ENCODE measurements at places on chromosomes 11 and 22. TPM values are rescaled to one million over a fixed set of nuclear protein-coding genes. Genes with fewer than 3 reads are reported as not detected.

GRCh38 chr22:35839841-35840301, 122.2 kb downstream of the APOL5 start:
- H3K36me3 ChIP-seq, result no peaks in the 10 kb centered on the region
- no peaks in the 10 kb centered on the region for H3K4me1 ChIP-seq
- H3K27ac ChIP-seq, result no peak overlapping the region
- peak; percentile 20 for DNase-seq
- no peak overlapping the region for H3K4me3 ChIP-seq

- DNase-seq, result no peak
- H3K27me3 ChIP-seq, result no peaks in the 10 kb centered on the region
- H3K4me3 ChIP-seq, result no peak overlapping the region
- no peak overlapping the region for H3K27ac ChIP-seq
Measured at GRCh38 chr11:101128571-101129202, 926 bp downstream of the PGR start.

DNA sequence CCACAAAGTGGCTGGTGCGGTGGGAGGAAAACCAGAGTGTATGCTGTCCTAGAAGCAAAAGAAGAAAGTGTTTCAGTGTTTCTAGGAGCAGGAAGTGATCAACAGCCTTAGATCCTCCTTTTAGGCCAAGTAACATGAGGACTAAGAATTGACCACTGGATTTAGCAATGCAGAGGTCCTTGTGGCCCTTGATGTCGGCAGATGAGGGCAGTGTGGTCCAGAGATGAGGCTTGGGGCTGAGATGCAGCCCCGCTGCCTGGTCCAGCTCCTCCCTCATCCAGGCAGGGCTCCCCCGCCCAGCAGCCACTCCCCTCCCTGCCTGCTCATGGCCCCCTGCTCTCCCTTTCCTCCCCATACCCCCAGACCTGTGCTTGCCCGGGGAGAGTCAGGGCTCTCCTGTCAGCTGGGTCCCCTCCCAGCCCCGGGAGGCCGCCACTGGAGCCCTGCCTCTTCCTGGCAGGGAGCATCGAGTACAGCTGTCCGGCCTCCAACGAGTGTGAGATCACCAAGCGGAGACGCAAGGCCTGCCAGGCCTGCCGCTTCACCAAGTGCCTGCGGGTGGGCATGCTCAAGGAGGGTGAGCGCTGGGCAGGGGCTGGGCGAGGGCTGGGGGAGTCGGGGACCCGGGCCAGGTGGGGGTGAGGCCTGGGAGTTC, 3.7 kb downstream of the TRMT112 start:
- H3K27me3 ChIP-seq, result no peaks in the 10 kb centered on the region
- no peak overlapping the region for H3K27ac ChIP-seq
- DNase-seq, result no peak

- H3K27ac ChIP-seq, result no peak overlapping the region
- no peaks in the 10 kb centered on the region for H3K36me3 ChIP-seq
- no peaks in the 10 kb centered on the region for H3K4me1 ChIP-seq
Measured at GRCh38 chr11:120525261-120526171, 14.0 kb downstream of the GRIK4 start.

The LGALS12 gene
- total RNA-seq, result not detected

The SPI1 gene
- 114 TPM for total RNA-seq

GRCh38 chr11:77470504-77470903, 3.4 kb downstream of the PAK1 start:
- H3K27me3 ChIP-seq, result no peaks in the 10 kb centered on the region
- H3K4me1 ChIP-seq, result 0 out of 2 replicates have a peak, but pooled peaks cover 2% of the 10 kb centered on the region
- no peak overlapping the region for H3K27ac ChIP-seq
- no peak for DNase-seq

The TNNT3 gene
- total RNA-seq, result not detected

- H3K27ac ChIP-seq, result no peak overlapping the region
- no peak for DNase-seq
- H3K4me1 ChIP-seq, result no peaks in the 10 kb centered on the region
- H3K36me3 ChIP-seq, result no peaks in the 10 kb centered on the region
- H3K4me3 ChIP-seq, result no peak overlapping the region
- H3K27me3 ChIP-seq, result no peaks in the 10 kb centered on the region
Measured at GRCh38 chr11:126011754-126012153, 50.9 kb downstream of the CDON start.

- H3K4me1 ChIP-seq, result no peaks in the 10 kb centered on the region
- H3K27ac ChIP-seq, result no peak overlapping the region
- DNase-seq, result no peak
- no peak overlapping the region for H3K4me3 ChIP-seq
- no peaks in the 10 kb centered on the region for H3K36me3 ChIP-seq
- H3K27me3 ChIP-seq, result no peaks in the 10 kb centered on the region
Measured at GRCh38 chr11:129704831-129705230, 110.8 kb upstream of the TMEM45B start.

The MYOD1 gene
- not detected for total RNA-seq

The C11orf24 gene
- 25.4 TPM for total RNA-seq

DNA sequence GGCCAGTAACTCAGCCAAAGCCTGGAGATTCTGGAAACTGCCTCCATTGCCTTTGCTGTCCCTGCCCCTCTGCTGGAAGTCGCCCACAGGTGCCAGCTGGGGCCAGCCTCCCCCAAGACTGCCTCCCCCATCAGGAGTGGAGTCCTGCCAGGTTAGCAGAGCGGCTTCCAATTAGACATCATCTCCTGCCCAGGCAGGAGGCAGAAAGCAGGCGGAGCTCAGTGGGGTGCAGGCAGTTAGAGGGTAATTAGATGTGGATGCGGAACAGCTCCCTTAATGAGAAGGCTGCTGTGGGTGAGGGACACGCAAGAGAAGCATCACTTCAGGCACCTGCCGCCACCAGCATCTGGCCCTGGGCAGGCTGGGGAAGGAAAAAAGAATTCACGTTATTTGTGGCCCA, 90.9 kb upstream of the TP53I11 start:
- no peak for DNase-seq
- no peak overlapping the region for H3K27ac ChIP-seq
- peaks cover 29% of the 10 kb centered on the region for H3K4me1 ChIP-seq
- peaks cover 4% of the 10 kb centered on the region for H3K36me3 ChIP-seq
- no peak overlapping the region for H3K4me3 ChIP-seq

DNA sequence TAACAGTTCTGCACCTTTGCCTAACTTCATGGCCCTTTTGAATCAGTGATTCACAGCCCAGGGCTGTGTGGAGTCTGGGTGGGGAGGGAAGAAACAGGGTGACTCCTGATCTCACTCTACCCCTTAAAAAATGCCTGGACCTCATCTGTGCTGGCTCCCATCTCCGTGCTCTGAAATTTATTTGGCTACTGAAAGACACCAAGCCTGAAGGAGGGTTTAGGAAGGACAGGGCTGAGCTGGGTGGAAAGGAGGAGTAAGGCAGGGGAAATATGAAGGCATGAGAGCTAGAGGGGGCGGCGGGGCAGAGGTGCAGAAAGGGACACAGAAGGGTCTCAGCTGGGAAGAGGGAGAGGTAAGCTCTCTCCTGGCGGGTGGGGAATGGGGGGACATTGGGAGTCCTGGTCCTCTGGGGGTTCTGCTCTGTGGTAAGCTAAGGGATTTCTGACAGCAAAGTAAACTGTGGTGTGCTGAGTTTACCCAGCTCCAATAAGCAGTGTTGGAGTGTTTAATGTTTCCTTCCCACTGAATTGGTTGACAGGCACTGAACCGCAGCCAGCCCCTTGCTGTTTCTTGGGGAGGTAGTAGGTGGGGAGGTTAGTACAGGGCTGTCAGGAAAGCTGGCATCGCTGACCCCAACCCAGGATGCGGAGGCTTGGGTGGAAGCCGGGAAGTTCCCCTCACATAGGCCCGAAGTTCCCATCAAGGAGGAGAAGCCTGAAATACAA, 71.1 kb downstream of the RPUSD4 start:
- no peak for DNase-seq
- H3K36me3 ChIP-seq, result no peaks in the 10 kb centered on the region
- no peaks in the 10 kb centered on the region for H3K27me3 ChIP-seq

The MIAT gene
- total RNA-seq, result 2.6 TPM

The GNAZ gene
- 33.8 TPM for total RNA-seq

The CELF1 gene
- total RNA-seq, result 130 TPM

The OR4D5 gene
- not detected for total RNA-seq

GRCh38 chr11:82986446-82986845, 84.9 kb downstream of the DDIAS start:
- H3K36me3 ChIP-seq, result peaks cover 77% of the 10 kb centered on the region
- no peaks in the 10 kb centered on the region for H3K27me3 ChIP-seq
- H3K4me3 ChIP-seq, result no peak overlapping the region
- H3K4me1 ChIP-seq, result peaks cover 12% of the 10 kb centered on the region

DNA sequence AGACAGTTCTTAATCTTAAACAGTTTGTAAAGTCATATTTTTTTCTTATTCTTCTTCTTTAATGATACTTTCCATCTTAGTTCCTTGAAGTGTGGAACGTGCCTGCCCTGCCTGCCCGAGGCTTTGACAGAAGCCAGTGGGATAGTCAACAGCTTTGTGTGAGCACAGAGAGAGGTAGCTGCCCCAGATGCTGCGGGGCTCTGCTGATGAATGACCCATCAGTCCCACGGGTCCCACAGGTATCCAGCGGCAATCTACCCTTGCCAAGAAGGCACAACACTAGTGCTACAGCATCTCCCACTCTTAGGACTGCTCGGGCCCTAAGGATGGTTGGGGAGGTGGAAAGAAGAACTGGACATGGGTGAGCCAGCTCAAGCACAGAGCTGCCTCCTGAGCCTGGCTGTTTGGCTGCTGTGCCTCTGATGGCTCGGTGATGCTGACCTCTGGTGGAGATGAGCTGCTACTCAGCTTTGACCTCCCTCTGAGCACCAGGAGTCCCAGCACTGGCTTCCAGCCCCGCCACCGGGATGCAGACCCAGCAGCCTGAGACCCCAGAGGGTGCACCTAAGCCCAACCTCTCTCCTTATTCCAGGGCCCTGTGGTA, 11.8 kb upstream of the APLNR start:
- no peak overlapping the region for H3K4me3 ChIP-seq
- no peaks in the 10 kb centered on the region for H3K4me1 ChIP-seq
- no peaks in the 10 kb centered on the region for H3K27me3 ChIP-seq
- no peak overlapping the region for H3K27ac ChIP-seq

DNA sequence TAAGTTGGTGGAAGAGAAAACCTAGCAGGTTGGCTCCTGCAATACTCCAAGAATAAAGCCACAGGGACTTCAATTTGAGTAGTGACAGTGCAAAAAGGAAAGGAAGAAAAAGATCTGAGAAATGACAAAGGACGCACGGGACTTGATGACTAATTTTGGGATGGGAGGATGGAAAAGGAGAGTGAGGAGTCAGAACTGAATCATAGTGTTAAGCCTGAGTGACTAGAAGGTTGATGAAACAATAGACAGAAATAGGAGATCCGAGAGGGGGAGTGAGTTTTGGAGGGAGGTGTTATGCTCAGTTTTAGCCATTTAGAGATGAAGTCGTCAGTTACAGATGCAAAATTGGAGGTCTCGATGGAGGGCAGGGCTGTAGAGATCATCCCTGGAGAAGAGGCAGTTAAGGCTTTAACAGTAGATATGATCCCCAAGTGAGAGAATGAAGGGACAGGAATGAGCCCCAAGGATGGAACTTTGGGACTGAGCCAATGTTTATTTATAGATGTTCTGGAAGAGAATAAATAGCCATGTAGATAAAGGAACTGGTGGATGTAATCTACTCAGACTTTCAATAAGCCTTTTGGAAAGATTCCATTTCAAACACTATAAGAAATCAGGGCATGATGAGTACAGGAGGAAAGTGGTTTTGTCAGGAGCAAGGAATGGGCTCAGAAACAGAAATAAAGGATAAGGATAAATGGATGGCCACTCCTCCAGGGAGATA, 108.9 kb upstream of the NCAM1 start:
- no peaks in the 10 kb centered on the region for H3K4me1 ChIP-seq
- H3K27ac ChIP-seq, result no peak overlapping the region
- H3K4me3 ChIP-seq, result no peak overlapping the region
- no peaks in the 10 kb centered on the region for H3K27me3 ChIP-seq
- no peak for DNase-seq

The C11orf52 gene
- total RNA-seq, result not detected

GRCh38 chr11:134330611-134331353, 1.0 kb upstream of the GLB1L2 start:
- no peaks in the 10 kb centered on the region for H3K27me3 ChIP-seq
- no peaks in the 10 kb centered on the region for H3K4me1 ChIP-seq
- H3K27ac ChIP-seq, result no peak overlapping the region
- no peaks in the 10 kb centered on the region for H3K36me3 ChIP-seq
- no peak overlapping the region for H3K4me3 ChIP-seq

DNA sequence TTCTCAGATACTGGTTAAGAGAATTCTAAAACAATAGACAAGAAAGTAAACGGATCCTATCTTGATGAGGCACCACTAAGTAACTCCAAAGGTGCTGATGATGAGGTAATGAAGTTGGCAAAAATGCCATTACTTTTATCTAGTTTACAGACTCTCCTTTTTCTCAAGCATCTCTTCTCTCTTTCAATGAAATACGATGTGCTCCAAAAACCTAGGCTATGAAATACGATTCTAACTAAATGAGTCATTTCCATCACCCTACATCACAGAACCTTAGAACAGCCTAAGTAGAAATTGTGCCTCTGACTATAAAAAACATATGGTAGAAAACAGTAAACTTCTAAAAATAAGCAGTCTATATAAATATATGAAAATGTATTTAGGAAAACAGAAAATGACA, 58.9 kb upstream of the ARHGAP32 start:
- H3K4me1 ChIP-seq, result no peaks in the 10 kb centered on the region
- H3K27ac ChIP-seq, result no peak overlapping the region
- no peak for DNase-seq
- no peaks in the 10 kb centered on the region for H3K27me3 ChIP-seq
- no peaks in the 10 kb centered on the region for H3K36me3 ChIP-seq

GRCh38 chr11:11374358-11375148, 21.5 kb upstream of the CSNK2A3 start:
- H3K27me3 ChIP-seq, result no peaks in the 10 kb centered on the region
- no peak for DNase-seq

GRCh38 chr11:88297863-88298262, 39.7 kb downstream of the CTSC start:
- H3K4me1 ChIP-seq, result peaks cover 5% of the 10 kb centered on the region
- H3K4me3 ChIP-seq, result no peak overlapping the region
- no peak for DNase-seq
- no peak overlapping the region for H3K27ac ChIP-seq
- peaks cover 97% of the 10 kb centered on the region for H3K36me3 ChIP-seq

The PRR33 gene
- total RNA-seq, result not detected

- H3K27me3 ChIP-seq, result no peaks in the 10 kb centered on the region
- H3K36me3 ChIP-seq, result no peaks in the 10 kb centered on the region
- no peak overlapping the region for H3K27ac ChIP-seq
- H3K4me3 ChIP-seq, result no peak overlapping the region
- no peak for DNase-seq
- no peaks in the 10 kb centered on the region for H3K4me1 ChIP-seq
Measured at GRCh38 chr11:12757416-12757815, 83.2 kb downstream of the TEAD1 start.

The IRF7 gene
- 34.6 TPM for total RNA-seq

The XKR3 gene
- total RNA-seq, result not detected

The CBLIF gene
- not detected for total RNA-seq

DNA sequence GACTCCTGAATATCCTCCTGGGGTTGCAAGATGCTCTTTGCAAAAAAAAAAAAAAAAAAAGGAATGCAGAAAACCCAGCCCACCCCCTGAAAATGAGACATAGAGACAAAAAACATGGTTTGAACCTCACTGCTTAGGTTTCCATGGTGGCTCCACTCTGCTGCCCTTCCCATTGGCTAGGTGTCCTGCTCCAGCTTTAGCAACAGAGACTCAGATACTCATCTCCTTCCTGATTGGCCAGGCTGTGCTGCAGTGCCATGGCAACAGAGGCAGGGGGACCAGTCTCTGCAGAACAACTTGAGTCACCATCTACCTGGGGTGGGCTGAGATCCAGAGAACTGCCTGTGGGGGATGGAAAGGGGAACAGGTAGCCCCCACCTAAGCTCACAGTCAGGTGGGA, 17.4 kb upstream of the YWHAH start:
- H3K27me3 ChIP-seq, result no peaks in the 10 kb centered on the region
- peaks cover 16% of the 10 kb centered on the region for H3K4me1 ChIP-seq
- no peak overlapping the region for H3K27ac ChIP-seq
- no peaks in the 10 kb centered on the region for H3K36me3 ChIP-seq

The APOA5 gene
- not detected for total RNA-seq
